ENCODE measurements at places on chromosomes 7 and 10.

GRCh38 chr10:47256751-47257336 is 43.2 kb upstream of the GDF10 start:
- DNase-seq: no peak

DNA sequence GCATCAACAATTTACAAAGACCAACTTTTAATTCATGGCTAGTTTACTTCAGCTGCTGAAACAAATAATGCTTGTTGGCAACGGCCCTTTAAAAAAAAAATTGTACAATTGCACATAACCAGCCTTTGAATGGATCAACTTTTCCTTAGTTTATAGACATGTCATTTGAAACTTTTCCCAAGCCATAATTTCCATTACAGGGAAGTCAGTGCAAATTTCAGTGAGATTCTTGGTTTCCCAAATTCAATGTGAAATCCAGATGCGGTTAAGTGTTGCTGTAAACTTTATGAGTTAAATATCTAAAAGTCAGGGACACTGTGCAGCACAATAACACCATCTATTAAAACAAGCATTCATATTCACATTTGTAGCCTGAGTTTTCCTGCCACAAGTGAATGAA is 182.2 kb downstream of the JAZF1 start:
- no peak for DNase-seq

GRCh38 chr10:15857107-15857575 is 3.2 kb downstream of the MINDY3 start:
- no peak for DNase-seq

- DNase-seq: peak; percentile 4
Measured at GRCh38 chr7:139656387-139656786, 121.4 kb downstream of the HIPK2 start.

GRCh38 chr10:67043041-67043440 is 117.2 kb downstream of the LRRTM3 start:
- no peak for DNase-seq

DNA sequence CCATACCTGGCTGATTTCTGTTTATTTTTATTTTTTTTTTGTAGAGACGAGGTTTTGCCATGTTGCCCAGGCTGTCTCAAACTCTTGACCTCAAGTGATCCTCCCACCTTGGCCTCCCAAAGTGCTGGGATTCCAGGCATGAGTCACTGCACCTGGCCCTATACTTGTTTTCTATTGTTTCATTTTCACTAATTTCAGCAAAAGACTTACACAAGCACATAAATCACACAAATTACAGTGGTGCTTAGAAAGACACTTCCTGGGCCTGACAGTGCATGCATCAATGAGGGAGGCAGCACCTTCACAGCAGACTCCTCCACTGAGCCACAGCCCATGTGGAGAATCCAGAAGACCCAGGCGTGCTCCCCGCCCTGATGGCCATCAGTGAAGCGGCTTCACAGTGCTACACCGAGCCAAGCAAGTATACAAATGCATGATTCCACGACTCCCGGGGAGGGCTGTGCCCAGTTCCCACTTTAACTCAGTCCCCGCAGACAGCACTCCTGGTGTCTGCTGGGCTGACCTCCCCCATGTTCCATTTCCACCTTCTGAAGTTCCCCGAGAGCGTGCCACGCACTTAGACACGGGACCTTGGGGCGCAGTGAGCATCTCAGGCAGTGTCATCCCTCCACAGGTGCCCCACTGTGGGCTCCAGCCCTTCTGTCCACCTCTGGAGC is 20.6 kb downstream of the PITRM1 start:
- no peak for DNase-seq

DNA sequence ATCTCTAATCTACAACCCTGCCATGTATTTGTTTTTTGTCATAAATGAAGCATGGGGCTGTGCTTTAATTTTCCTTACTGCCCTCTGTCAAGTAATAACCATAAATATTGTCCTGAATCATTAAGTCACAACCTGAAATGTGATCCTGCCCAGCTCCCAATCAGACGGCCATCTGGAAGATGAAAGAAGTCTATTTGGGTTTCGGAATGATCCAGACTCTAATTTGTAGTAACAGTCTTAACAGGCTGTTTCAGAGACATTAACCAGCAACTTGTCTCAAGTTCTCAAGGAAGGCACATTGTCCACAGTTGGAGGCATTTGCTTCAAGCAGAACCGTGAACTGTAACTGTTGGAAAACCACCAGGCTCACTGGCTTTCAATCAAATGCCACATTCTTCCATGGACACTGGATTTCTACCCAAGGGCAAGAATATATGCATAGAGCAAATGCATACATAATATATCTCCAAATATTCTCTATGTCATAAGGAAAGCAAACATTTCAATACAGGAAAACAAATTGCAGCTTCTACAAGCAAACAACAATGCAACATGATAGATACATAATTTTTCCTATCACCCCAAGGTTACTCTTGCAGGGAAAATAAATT is 405.2 kb upstream of the NPVF start:
- no peak for DNase-seq

- no peak for DNase-seq
Measured at GRCh38 chr7:123410273-123410904, 124.0 kb downstream of the IQUB start.

GRCh38 chr7:155295511-155295910 is 2.2 kb upstream of the INSIG1 start:
- DNase-seq: no peak

DNA sequence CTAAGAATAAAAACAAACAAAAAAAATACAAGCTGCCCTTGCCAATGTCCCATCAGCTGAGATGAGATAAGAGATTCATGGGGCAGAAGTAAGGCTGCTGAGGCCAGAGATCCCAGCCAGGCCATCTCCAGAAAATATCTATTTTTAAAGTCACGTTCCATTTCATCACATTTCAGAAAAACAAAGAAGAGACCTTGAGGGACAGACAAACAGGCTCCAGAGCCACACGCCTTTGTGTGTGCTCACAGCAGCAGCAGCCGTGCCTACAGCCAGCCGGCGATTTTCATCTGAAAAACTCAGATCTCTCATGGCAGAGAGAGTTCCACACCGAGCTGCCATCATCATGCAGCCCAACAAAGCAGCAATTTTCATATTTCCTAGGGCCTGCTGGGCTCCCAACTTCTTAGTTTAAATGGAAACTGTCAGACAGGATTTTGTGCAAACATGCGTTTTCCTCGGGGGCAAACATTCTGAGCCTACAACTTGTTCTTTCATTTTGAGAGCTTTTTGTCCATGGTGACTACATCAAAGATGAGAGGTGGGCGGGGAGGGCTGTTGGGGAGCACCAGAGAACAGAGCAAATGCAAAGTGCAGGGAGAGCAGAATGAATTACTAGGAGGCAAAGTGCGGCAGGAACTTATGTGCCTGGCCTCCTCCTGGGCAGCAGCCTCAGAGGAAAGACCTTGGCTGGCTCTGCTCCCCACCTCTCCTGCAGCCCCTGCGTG is 38.8 kb downstream of the DLG5 start:
- peak; percentile 67 for DNase-seq

DNA sequence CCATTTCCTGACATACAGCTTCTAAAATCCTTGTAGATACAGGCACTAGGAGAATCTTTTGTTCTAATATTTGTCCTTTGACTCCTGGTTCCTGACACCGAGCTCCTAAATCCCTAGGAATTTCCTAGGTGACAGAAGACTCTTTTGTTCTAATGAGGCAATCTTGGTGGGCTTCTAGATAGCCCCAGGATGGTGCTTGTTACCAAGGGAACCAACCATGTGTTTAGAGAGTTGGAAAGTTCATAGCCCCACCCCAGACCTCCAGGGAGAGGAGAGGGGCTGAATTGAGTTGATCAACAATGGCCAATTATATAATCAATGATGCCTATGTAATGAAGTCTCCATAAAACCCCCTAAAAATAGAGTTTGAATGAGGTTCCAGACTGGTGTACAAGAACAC is 145.1 kb downstream of the JMJD1C start:
- no peak for DNase-seq

DNA sequence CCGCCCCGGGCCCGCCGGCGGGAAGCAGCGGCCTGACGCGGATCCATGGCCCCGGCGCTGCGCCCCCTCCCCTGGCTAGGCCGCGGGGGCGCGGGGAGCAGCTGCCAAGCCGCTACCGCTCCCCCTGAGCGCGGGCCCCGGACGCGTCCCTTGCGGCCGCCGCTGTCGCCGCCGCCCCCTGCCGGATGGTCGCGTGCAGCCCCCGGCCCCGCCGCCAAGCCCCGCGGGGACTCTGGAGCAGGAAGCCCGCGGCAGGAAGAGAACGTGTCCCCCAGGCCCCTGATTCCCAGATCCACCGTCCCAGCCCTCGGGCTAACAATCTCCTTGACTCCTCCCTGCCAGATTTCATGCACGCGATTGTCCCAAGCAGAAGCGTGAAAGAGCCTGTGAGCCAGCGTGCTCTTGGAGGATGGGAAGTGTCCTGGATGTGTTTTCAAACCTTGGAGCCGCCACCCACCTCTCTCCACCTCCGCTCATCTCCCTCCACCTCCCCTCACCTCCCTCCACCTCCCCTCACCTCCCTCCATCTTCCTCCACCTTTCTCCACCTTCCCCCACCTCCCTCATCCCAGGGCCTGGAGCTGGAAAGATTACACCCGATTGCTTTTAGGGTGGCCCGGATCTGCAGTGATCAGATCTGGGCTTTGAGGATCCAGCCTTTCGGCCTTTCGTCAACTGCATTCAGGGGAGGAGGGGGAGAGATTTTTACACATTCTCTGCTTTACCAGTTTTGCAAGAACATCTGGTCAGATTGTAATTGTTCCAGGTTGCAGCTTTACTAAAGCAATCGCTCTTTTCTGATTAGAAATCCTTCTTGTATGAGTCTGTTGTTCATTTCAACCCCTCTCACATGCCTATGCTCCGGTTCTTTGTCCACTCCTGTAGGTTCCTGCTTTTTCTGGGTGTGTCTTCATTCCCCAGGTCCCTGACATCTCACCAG is 570 bp upstream of the PRTFDC1 start:
- DNase-seq: peak; percentile 77

GRCh38 chr7:135390829-135391228 is 119.1 kb downstream of the CNOT4 start:
- DNase-seq: no peak

GRCh38 chr7:101882595-101883564 is 65.5 kb downstream of the CUX1 start:
- DNase-seq: no peak

GRCh38 chr7:156177422-156178055 is 365.3 kb upstream of the SHH start:
- no peak for DNase-seq

GRCh38 chr7:24979470-24979862 is 512 bp downstream of the OSBPL3 start:
- DNase-seq: peak; percentile 86

GRCh38 chr10:112827951-112828350 is 122.1 kb upstream of the TCF7L2 start:
- DNase-seq: no peak

GRCh38 chr10:28157379-28157778 is 145.5 kb downstream of the MPP7 start:
- DNase-seq: no peak

GRCh38 chr10:123729523-123729922 is 63.4 kb downstream of the GPR26 start:
- DNase-seq: no peak

DNA sequence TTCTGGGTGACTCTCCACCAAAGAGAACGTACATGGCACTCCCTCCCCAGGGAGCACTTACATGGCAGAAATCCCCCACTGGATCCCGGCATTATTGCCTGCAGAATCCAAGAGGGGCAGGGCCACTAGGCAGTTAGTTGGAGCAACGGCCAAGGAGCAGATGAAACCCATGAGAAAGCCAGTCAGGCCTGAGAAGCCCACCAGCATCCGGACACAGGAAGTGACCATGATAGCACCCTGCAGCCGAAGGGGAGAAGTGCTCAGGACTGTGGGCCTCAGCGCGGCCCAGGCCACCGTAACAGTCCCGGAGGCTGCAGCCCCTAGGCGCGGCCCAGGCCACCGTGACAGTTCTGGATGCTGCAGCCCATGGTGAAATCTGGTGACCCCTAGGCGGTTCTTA is 43.5 kb downstream of the STRA8 start:
- no peak for DNase-seq

DNA sequence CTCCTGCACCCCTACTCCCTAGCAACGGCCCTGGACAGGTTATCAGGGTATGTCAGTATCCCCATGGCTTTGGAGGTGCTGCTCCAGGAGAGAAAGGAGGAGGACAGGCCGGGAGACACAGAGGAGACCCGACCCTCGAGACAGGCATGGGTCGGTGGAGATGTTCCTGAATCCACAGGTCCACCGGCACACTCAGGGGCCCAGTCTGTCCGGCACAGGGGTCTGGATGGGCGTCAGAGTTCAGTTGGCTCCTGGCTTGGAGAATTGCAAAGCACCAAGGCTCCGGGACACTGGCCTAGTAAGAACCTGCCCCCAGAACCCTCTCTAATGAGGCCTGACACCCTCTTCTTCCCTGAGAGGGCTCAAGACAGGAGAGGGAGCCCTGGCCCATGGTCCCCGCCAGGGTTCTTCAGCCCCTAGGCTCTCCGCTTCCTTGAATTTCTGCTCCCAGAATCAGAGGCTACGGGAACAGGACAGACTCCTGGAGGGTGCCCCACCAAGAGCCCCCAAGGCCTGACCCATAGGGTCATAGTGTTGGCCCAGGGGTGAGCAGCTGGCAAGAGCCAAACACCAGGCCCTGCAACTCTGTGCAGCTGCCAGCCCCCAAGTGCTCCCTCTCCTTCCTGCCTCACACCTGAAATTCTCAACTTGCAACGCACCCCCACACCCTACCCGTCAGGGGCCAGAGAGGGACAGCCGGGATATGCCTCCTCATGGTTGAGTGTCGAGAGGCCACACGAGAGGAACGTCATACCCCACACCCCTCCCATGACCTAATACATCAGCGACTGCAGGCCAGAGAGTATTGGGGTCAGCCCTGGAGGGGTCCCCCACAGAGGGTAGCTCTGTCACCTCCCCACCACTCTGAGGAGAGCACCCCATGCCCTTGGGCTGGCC is 5.5 kb upstream of the IRF5 start:
- DNase-seq: no peak

- DNase-seq: no peak
Measured at GRCh38 chr7:114988755-114989375, 67.0 kb downstream of the MDFIC start.

GRCh38 chr7:47401611-47402570 is 180.0 kb downstream of the TNS3 start:
- DNase-seq: no peak

- no peak for DNase-seq
Measured at GRCh38 chr7:134761266-134761665, 18.2 kb upstream of the CALD1 start.

- DNase-seq: no peak
Measured at GRCh38 chr10:65518379-65518778, 1407.5 kb upstream of the LRRTM3 start.

DNA sequence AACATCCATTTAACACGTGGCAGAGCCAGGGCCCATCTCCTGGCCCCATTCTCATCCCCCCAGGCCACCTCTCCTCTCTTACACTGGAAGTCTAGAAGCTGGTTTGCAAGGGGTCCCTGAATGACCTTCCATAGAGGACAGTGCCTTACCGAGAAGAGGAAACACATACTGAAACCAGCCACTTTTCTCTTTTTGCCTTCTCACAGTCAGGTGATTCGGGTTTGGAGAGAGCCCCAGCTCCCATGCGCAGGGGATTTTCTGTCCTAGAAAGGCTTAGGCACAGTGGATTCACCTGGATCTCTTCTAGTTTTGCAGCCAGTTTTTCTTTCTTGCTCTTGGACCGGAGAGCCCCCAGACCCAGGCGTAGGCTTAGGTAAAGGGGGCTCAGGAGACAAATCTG is 334.1 kb upstream of the C7orf33 start:
- no peak for DNase-seq

- DNase-seq: no peak
Measured at GRCh38 chr7:146175716-146176115, 59.1 kb downstream of the CNTNAP2 start.

- no peak for DNase-seq
Measured at GRCh38 chr7:127047521-127047920, 205.2 kb downstream of the GRM8 start.
